ENCODE measurements at places on chromosomes 1 and 21.
A peak's percentile ranks its signal among the peaks of the same experiment; 100 is the strongest.

DNA sequence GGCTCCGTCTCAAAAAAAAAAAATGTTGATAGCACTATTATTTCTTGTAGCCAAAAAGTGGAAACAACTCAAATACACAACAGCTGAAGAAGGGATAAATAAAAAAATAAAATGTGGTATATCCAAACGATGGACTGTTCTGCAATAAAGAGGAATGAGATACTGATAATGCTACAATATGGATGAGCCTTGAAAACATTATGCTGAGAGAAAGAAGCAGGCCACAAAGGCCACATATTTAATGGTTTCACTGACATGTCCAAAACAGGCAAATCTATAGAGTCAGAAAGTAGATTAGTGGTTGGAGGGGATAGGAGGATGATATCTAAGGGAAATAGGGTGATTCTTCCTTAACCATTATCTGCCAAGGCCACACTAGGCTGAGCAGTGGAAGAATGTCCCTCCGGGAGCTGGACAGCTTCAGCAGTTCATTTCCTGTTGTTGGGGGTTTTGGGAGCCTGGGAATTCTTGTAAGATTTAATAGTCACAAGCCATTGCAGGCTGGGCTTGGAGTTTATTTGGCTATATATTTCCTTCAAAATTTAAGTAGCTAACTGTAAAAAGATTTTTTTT is 53.5 kb downstream of the ST3GAL3 start:
- DNase-seq: no peak

DNA sequence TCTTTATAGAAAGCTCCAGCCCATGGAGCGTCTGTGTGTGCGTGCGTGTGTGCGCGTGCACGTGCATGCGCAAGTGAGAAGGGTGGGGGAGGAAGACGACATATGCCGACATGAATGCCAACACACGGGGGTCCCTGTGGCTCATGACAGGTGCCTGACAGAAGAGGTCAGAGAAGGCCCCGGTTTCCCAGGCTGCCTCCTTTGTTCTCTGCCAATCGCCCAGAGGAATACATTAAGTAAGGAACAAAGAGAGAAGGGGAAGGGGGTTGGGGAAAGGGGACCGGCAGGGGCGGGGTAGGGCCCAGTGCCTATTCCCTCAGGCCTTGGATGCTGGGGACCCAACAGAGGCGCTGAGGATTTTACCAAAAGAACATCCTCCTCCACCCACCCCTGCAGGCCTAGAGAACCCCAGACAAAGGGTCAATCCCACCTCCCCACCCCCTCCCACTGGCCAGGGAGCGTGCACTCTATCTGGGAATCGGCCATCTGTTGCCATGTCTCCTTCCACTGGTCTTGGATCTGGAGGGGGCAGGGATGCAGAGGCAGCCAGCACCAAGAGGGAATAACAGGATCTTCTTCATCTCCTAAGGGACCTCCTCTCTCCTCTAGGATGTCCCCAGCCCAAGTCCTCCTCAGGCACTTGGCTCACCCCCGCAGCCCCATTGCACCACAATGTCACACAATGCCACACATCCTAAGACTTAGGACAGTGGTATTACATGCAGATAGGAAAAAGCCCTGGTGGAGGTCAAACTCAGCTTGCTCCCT is 39.4 kb downstream of the PIK3C2B start:
- DNase-seq: no peak

DNA sequence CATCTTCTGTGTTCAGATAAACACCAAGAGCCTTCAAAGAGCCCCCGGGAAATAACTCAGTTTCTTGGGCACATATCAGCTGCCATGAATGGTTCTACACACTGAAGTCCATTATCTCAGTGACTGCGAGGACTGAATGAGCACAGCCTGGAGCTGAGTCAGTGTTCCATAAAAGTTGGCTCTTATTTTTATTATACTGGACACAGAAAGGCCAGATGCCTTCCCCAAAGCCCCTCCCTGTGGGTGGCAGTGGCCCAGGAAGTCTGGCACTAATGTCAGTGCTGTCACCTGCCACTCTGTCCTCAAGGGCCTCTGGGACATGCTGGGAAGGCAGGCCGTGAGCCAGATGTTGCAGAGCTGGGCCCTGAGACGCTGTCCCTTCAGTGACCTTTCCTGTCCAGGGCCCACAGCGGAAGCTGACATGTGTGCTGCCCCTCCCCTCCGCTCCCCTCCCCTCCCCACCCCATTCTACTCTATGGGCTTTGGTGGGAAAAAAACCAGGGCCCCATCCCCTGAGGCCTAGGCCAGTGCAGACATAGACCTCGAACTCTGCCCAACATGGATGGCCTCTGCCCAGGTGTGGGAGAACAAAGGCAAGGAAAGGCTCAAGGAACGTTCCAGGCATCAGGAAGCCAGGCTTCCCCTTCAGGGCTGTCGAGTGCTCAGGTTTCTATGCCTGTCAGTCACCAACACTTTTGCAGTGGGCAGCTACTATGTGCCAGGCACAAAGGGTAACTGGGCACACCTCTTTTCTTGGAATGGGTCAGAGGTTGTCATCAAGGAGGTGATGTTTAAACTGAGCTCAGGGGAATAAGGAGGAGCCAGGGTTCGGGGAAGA is 22.4 kb upstream of the NPPB start:
- DNase-seq: no peak

- DNase-seq: no peak
These were observed 136.9 kb downstream of the SYT14 start for GRCh38 chr1:210074904-210075303.

- no peak for DNase-seq
These were observed 65.7 kb upstream of the JUN start for GRCh38 chr1:58849551-58849950.

DNA sequence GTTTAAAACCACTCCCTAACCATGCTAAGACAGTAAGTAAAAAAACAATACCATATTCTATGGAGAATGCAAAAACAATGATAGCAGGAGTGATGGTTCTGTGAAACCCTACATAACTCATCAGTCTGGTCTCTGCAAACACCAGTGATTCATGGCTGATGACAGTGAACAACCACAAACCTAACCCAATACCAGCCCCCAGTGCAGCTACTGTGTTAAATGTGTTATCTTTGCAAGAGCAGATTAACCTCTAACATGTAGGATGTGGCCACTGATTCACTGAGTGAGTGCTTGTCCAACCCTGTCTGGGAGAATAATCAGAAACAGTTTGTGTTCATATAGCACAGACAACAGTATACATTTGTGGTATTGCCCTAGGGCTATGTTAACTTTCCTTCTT is 100.2 kb upstream of the COG2 start:
- no peak for DNase-seq

GRCh38 chr1:93991271-93991670 is 82.0 kb upstream of the GCLM start:
- no peak for DNase-seq

- no peak for DNase-seq
These were observed 44.5 kb downstream of the MDM4 start for GRCh38 chr1:204560590-204561150.

DNA sequence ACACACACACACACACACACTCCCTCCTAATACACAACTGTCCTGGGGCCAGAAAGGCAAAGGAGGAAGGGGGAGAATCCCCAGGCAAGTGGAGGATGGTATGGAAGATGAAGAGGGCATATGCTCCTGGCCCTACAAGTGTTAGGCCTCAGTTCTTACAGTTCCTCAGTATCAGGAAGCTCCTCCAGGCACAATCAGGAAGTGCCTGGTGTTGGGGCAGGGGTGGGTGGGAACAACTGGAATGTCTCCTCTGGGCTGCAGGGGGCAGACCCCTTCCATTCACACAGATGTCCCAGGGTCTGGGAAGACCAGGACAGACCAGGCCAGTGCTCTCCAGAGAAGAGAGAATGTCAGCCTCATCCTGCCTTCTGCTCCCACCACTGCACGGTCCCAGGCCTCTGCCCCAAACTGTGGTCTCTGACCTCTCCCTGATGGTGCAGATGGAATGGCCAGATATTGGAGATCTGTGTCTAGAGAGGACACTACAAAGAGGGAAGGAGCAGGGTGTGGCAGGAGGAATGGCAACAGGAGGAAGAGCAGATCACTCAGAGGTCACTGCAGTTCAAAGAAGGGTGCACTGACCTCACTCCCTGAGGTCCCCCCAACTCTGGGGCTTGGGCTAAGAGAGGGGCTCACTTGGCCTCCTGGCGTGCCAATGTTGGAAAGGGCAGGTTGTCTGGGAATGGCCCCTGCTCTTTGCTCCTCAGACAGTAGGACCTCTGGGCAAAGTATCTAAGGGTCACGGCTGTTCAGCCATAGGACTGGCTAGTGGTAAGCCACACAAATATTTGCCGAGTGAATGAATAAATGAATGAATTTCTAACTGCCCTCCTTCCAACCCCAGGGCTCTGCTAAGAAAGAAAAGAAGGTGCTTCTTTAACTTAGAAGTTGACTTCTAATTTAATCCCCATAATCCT is 2.5 kb upstream of the DENND2D start:
- DNase-seq: no peak

DNA sequence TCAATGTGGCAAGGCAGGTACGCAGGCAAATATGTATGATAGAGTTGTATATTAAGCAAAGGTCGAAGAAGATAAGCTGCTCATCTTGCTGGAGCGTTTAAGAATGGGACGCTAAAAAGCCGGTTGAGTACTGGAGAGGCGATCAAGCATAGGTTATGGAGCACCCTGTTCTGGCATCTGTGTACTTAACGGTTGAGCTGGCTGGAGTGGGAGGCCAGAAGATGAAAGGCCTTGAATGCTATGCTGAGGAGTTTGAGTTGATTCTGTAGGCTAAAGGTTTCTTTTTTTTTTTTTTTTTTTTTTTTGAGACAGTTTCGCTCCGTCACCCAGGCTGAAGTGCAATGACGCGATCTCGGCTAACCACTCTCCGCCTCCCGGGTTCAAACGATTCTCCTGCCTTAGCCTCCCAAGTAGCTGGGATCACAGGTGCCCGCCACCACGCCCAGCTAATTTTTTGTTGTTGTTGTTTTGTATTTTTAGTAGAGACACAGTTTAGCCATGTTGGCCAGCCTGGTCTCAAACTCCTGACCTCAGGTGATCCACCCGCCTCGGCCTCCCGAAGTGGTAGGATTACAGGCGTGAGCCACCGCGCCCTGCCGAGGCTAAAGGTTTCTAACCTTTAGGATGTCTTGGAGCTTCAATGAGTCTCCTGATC is 850 bp upstream of the KHDC4 start:
- no peak for DNase-seq

DNA sequence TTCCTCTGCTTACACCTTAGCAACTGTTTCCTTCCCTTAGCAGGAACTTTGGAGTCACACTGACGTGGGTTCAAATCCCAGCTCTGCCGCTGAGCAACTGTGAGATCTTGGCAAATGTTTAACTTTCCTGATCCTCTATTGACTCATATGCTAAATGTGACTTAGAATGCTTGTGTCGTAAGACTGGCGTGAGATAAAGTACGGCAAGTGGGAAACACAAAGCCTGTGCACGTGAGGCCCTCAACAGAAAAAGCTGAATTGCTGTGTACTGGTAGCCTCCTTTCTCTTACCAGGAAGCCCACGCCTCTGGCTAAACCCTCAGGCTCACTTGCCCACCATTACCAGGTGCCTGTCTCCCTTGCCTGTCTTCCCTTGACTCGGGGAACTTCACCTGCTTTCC is 135.4 kb upstream of the TNR start:
- no peak for DNase-seq

GRCh38 chr1:54122135-54122751 is 30.6 kb downstream of the CDCP2 start:
- DNase-seq: no peak

- DNase-seq: no peak
These were observed 104.5 kb downstream of the ASH1L start for GRCh38 chr1:155458111-155458510.

GRCh38 chr1:103145449-103145848 is 37.1 kb upstream of the COL11A1 start:
- DNase-seq: no peak

- no peak for DNase-seq
These were observed 14.0 kb downstream of the SESN2 start for GRCh38 chr1:28273216-28273860.

DNA sequence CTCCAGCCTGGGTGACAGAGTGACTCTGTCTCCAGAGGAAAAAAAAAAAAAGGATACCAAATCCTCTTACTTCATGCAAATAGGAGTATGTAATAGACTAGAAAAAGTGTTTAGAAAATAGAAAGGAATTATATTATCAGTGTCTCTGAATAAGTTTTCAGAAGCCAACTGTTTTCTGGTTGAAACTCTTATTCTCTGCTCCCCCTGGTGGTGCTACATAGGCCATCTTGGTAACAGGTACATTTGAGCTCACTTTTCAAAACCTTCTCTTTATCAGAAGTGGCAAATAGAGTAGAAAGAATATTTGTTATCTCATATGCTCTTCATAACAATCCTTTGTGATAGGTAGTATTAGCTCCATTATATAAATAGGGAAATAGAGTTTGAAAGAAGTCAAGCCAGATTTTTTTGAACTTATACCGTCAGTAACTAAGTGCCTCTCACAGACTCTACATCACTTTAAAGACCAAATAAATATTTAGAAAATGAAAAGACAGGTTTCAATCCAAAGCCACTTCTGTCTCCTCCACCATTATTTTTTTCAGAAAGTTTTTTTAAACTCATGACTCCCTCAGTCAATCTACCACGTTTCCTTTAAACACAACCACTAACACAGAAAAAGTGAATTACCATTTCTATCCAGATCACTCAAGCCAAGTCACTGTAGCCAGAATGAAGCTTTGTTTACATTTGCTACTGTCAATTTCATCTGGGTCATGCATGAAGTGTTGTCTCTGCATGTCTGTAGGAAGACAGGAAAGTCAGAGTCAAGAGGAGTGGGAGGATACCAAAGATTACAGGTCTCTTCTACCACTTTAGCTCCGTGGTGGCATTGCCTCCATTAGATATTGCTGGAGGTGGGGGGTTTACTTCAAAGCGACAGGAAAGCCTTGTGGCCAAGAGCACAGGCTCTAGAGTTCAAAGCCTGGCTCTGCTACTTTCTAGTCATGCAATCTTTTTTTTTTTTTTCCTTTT is 45.6 kb downstream of the IL23R start:
- DNase-seq: peak; percentile 66

DNA sequence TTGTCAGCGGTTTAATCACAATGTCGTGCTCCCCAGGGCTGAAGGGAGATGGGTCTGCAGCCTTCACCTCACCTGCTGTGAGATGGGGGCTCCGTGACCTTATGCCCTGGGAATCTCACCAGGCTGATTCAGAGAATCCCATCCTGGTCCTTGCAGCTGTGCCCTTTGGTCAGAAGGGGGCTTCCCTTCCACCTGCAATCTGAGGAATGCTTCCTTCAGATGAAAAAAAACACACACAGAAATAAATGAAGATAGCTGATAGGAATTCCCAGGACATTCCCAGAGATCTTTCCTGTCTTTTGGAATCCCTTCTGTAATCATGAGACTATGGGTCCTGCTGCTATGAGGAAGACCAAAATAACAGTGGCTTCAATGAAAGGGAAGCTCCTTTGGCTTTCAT is 127.0 kb upstream of the VAMP3 start:
- no peak for DNase-seq

GRCh38 chr1:167357305-167357704 is 136.6 kb downstream of the POU2F1 start:
- no peak for DNase-seq
